ENCODE measurements at places on chromosomes 12 and 14.

GRCh38 chr12:93427779-93428564, 13.8 kb downstream of the UBE2N start:
- no peak for DNase-seq

DNA sequence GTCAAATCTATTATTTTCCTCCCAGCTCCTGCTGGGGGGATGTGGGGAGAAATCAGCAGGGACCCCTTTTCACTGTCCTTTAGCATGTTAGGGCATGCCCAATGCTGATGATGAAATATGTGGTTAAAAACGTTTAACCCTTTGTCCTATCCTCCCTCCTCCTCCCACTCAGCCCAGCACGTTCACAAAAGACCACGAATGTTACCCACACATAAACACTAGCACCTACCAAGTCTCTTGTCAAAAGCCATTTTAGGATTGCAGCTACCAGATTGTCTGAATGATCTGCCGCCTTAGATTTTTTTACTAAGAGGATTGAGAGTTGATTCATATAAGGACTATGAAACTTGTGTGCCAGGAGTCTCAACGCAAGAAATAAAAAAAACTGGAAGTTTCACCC, 70.4 kb downstream of the TBK1 start:
- no peak for DNase-seq

DNA sequence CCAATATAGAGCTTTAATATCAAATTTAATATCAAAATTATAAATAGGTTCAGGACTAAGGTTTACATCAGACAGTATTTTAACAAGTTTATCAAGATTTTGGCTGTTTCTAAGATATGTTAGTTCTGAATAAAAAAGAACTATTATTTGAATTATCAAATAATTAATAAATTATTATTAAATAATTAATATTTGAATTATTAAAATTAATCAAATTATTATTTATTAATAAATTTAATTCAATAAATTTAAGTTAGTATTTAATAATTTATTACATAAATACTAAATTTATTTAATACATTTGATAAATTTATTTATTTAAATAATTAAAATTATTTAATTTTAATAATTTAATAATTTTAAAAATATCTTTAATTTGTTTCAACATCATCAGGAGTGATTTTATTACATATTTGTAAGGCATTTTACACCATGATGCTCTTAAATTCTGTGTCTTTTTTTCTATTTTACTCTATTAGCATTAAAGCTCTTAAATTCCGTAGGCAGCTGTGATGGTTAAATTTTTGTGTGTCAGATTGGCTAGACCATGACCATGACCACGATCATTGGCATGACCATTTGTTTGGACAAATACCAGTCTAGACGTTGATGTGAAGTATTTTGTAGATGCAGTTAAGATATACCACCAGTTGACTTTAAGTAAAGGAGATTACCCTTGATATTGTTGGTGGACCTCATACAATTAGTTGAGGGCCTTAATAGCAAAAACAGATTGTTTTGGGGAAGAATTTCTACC, 82.6 kb downstream of the BBS10 start:
- no peak for DNase-seq

GRCh38 chr14:66624336-66624937, 116.5 kb downstream of the GPHN start:
- DNase-seq = peak; percentile 29

- no peak for DNase-seq
Measured at GRCh38 chr14:58430156-58430555, 2.6 kb downstream of the KIAA0586 start.

DNA sequence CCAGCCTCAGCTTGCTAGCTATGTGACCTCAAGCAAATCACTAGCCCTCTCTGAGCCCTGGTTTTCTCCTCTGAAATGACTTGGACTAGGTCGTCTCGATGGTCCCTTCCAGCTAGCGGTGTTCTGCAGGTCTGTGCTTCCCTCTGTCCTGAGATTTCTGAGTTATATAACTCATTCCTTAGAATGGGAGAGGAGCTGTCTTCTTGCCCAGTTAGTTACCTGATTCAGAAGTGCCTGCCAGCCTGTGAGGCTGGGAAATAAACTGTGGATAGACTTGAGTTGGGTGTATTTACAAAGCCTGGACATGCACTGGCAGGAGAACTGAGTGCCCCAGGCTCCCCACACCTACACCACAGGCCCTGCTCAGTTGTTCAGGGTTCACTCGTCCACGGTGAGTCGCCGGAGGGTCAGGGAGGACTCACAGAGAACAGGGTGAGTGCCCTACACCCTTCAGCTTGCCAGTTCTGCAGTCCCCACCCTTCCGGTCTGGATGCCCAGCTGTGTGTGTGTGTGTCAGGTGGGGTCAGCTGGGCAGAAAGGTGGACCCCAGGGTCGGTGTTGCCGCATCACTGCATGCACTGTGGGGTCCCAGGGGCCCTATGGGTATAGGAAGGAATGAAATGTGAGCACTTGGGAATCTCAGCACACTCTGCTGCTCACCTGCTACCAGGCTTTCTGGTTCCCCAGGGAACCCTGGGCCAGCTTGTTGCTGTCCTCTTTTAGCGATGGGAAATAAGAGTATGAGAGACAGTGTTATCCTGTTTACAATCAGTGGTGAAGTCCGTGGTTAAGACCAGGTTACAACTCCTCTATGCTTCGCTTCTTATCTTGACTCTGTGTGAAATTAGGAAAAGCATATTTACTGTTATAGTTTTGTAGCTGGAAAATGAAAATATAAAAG, 348.2 kb downstream of the DPF3 start:
- DNase-seq = no peak

All from forelimb muscle (tissue), 1 donor.